ENCODE measurements at places on chromosomes 13 and 19. TPM values are rescaled to one million over a fixed set of nuclear protein-coding genes. Genes with fewer than 3 reads are reported as not detected.

The NRTN gene
- total RNA-seq, result not detected

The DIRAS1 gene
- total RNA-seq, result not detected

The GARIN5A gene
- not detected for total RNA-seq

- DNase-seq, result no peak
Observed at GRCh38 chr13:27953676-27954405, 15.3 kb downstream of the CDX2 start.

DNA sequence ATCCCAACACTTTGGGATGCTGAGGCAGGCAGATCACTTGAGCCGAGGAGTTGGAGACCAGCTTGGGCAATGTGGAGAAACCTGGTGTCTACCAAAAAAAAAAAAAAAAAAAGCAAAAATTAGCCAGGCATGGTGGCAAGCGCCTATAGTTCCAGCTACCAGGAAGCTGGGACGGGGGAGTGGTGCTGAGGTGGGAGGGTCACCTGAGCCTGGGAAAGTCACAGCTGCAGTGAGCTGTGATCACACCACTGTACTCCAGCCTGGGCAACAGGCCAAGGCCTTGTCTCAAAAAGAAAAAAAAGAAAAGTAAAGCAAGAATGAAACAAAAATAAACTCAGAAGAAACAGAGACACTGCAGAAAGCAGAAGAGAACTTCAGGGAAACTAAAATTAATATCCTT is 31.6 kb downstream of the MTRF1 start:
- no peak for DNase-seq

GRCh38 chr13:25874064-25874737 is 177.6 kb downstream of the SHISA2 start:
- no peak for DNase-seq

- no peak for DNase-seq
Observed at GRCh38 chr13:40125336-40125735, 469.9 kb downstream of the COG6 start.

DNA sequence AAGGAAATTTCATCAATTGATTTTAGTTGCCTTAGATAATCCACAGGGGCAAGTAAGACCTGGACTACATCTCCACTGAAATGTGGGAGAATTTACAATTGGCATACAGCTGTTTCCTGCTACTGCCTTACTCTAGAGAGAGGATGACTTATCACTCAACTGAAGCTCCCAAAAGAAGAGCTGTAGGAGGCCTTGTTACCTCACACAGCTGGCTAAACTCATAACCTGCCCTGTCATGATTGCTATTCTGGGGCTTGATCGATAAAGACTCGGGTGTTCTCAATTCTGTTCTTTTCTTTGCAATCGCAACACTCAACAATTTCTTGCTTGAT is 1396.4 kb downstream of the EFNB2 start:
- DNase-seq, result no peak

- DNase-seq, result no peak
Observed at GRCh38 chr13:25881971-25882451, 169.8 kb downstream of the SHISA2 start.

The LACC1 gene
- 11.8 TPM for total RNA-seq

The ALDH16A1 gene
- 29.0 TPM for total RNA-seq

The CYP2A6 gene
- total RNA-seq, result not detected

GRCh38 chr13:24631922-24632321 is 48.3 kb upstream of the ATP12A start:
- DNase-seq, result no peak

GRCh38 chr19:30547246-30547645 is 175.1 kb downstream of the ZNF536 start:
- no peak for DNase-seq

The SH2D3A gene
- 17.8 TPM for total RNA-seq

DNA sequence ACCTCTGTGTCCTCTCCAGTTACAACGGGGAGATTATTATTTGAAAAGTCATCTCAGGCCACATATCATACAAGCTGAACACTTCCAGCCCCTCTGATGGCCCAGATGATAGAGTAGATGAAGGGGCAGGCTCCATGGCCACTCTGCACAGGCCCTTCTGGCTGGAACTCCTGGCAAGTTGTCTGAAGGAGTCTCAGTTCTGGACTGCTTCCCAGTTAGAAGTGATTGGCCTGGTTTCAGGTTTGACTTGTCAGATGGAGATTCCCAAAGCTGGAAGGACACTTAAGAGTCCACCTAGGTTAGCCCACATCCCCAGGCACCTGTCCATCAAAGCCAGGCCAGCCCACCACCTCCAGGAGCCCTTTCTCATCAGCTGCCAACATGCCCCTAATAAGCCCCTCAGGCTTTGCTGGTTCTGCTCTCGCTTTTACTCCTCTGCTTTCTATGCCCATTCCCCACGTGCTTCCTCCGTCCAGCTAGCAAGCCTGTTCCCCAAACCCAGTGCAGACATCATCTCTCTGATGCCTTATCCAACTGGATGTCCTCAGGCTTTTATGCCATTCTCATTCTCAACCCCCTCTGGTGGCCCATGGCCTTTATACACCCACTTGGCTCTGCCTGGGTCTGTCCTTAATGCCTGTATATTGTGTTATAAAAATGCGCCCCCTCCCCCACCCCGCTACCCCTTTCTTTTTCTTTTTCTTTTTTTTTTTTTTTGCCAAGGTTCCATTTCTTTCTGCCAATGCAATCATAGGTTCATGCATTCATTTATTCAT is 56.5 kb downstream of the HSPH1 start:
- no peak for DNase-seq

The NCLN gene
- total RNA-seq, result 84.4 TPM

DNA sequence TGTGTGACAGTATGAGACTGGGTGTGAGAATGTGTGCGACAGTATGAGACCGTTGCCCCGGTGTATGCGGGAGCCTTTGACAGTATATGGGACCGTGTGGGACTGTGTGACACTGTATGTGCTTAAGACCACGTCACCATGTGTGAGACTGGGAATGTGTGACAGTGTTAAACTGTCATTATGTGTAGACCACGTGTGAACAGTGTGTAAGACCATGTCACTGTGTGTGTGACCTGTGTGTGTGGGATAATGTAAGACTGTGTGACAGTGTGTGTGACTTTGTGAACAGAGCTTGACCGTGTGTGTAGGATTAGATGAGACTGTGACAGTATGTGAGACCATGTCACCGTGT is 549 bp downstream of the ZNF583 start:
- DNase-seq, result no peak

The B9D2 gene
- total RNA-seq, result 9.3 TPM

The SPACA4 gene
- not detected for total RNA-seq

GRCh38 chr13:22175241-22175640 is 504.4 kb downstream of the FGF9 start:
- no peak for DNase-seq

- no peak for DNase-seq
Observed at GRCh38 chr19:51792932-51793331, 2.0 kb upstream of the FPR3 start.

The MEDAG gene
- 0.14 TPM for total RNA-seq

GRCh38 chr19:18283338-18283737 is 1.9 kb upstream of the JUND start:
- DNase-seq, result no peak

- no peak for DNase-seq
Observed at GRCh38 chr13:28495538-28496187, 735 bp upstream of the FLT1 start.

The ADGRE3 gene
- 0.45 TPM for total RNA-seq

DNA sequence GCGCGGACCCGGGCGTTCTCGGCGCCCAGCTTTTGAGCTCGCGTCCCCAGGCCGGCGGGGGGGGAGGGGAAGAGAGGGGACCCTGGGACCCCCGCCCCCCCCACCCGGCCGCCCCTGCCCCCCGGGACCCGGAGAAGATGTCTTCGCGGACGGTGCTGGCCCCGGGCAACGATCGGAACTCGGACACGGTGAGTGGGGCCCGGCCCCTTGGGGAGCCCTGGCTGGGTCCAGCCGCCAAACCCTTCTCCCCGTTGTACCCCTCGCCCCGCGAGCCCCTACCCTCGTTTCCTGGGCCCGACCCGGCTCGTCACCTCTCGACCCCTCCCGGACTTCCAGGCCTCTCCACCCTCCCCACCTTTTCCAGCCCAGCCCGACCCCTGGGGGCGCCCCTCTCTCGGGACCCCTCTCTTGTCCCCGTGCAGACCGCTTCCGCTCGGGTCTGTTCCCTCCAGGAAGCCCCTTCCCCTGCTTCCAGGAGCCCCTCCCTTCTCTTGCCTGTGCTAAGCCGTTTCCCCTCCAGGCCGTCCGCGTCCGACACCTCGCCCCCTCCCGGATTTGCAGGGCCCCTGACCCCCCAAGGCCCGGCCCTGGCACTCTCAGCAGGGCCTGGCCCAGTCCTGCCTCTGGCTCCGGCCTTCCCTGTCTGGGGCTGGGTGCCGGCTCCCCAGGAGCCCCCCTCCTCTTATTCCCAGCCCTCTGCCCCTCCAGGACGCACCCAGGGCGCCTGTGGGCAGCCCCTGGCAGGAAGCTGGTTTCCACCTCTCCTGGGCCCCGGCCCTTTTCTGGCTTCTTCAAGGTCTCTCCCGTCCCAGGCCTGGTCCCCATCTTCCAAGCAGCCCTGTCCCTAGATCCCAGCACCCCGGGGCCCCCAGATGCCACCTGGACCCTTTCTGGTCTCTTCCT is 632 bp downstream of the MARK4 start:
- DNase-seq, result no peak

- DNase-seq, result peak; percentile 94
Observed at GRCh38 chr19:40776932-40777644, 959 bp upstream of the RAB4B start.

The ZNF99 gene
- not detected for total RNA-seq

The ZNF433 gene
- total RNA-seq, result 3.7 TPM

The MISP3 gene
- total RNA-seq, result 0.59 TPM

DNA sequence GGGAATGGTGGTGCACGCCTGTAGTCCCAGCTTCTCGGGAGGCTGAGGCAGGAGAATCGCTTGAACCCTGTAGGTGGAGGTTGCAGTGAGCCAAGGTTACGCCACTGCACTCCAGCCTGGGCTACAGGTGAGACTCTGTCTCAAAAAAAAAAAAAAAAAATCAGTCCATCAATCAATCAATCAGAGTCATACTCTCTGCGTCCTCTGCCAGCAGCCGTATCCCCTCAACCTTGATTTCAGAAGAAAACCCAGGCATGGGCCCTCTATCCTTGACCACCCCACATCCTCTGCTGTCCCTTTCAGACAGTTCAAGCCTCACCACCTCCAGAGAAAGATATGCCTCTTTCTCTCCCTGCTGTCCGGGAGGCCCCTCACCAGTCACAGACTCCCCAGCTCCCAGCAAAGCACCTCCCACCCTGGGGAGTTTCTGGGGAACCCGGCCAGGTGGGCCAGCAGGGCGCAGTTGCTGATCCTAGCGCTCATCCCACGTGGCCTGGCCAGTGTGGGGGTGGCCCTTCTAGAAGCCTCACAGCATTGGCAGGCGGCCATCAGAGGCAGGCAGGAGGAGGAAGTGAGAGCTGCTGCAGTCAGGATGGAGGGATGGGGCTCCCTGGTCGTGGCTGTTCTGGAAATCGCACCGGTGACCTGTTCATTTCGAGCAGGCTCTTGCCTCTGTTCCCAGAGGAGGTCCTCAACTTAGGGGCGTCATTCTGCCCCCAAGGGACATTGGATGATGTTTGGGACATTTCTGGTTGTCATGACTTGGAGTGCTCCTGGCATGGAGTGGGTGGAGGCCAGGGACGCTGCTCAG is 10.2 kb upstream of the JSRP1 start:
- DNase-seq, result no peak

The WDR62 gene
- 57.1 TPM for total RNA-seq

The OSCAR gene
- 0.86 TPM for total RNA-seq

GRCh38 chr19:3591876-3592613 is 6.8 kb downstream of the GIPC3 start:
- DNase-seq, result no peak

DNA sequence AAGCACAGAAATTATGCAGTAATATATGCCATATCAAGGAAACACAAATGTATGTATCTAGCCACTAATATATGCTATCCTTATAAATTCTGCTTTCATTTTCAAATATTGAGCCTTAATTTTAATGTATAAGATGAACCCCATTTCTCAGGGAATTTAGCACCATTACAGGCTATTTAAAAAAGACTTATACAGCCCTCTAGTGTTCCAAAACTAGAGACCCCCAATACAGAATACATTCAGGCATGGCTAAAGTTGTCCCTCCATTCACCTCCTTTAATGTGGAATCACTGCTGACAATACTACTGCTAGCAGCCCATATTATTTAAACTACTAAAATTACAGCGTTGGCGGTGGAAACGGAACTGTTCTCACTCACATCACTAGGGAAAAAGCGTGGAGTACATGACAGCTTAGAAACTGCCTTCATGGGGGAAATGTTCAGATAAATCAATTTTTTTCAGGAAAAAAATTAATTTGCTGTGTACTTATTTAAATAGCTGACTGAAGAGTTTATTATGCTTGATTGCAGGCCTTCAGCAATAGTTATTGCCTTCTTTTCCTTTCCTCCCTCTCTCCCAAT is 541.0 kb downstream of the PCDH9 start:
- DNase-seq, result no peak

The CLDN10 gene
- total RNA-seq, result not detected

GRCh38 chr13:48944221-48944620 is 31.5 kb upstream of the FNDC3A start:
- DNase-seq, result no peak

- DNase-seq, result no peak
Observed at GRCh38 chr13:33146843-33147611, 130.8 kb downstream of the KL start.

The KIR3DL1 gene
- 31.2 TPM for total RNA-seq

- DNase-seq, result no peak
Observed at GRCh38 chr13:21429211-21429610, 29.9 kb downstream of the ZDHHC20 start.

The NAA16 gene
- total RNA-seq, result 38.9 TPM

DNA sequence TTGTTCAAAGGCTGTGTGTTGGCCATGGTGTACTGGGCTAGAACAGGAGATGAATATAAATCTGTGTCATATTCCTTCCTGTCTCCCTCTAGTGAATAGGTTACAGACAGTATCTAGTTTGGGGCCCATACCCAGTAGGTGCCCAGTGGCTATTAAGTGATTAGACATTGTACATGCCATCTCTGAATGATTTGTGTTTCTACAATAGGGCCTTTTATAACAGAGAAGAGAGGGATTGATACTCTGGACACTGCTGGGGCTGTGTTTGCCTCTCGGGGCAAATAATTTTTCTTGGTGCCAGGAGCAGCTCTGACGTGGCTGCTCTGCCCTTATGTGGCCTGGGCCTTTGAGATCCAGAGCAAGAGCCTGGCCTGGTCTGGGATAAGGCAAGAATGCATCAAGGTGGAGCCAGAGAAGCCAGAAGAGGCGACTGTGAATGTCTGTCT is 403.1 kb downstream of the SPRY2 start:
- no peak for DNase-seq

Data from natural killer cell treated with Interleukin-12 subunit alpha and Interleukin-12 subunit beta and Interleukin-15 and Interleukin-18, amount 100 ng/mL, for 72 hours (primary cell).